ENCODE measurements at places on chromosomes 2 and 18.

DNA sequence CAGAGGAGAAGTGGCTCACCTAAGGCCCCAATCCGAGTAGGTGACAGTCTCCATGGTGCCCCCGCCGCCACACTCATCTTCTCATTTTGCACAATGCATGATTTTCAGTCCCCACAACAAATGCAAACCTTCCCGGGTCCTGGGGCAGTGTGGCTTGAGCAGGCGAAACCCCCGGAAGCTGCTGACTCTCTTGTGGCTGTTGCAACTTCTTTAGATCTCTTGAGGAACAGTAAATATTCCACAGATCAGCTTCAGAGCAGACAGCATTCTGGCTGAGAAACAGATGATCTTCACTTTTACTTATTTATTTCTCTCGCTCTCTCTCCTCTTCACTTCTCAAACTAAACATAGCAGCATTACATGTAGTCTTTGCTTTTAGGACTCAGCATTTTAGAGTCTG is 51.9 kb downstream of the ASAP2 start:
- no peak for DNase-seq

- no peak for DNase-seq
Observed at GRCh38 chr2:229087843-229088516, 183.1 kb downstream of the PID1 start.

DNA sequence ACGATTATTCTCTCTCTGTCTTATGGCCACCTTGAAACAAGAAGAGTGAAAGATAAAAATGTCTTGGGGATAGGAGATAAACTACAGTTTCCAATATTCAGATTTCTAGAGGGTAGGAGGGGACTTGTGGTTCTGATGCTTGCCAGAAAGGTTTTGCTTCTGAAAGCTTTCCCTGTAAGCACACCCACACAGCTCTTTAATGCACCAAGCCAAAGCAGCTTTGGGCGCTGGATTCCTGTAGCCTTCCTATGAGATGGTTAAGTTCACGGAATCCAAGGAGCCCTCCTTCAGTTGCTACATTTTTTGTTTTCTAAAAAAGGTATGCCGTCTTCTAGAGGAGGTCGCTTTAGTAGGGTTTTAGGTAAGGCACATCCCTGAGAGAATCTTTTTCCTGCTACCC is 4.9 kb downstream of the LRRTM1 start:
- DNase-seq, result no peak

GRCh38 chr2:69604026-69604678 is 39.4 kb downstream of the AAK1 start:
- no peak for DNase-seq

DNA sequence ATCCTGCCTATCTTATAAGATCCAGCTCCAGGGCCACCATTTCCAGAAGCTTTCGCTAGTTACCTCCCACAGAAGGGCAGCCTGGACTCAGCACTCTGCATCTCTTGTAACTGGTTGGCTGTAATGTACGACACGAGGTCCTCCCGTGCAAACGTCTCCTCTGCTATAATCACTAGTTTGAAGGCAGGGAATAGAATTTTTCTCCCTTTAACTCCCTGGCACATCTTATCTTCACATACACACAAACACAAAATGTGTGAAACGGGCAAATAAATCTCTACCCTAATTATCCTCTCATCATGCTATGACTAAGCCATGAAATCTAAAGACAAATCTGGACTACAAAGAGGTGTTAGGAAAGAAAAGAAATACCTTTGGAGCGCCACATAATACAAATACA is 36.8 kb downstream of the RNU4ATAC start:
- DNase-seq, result no peak

- no peak for DNase-seq
Observed at GRCh38 chr18:10488017-10488416, 33.6 kb downstream of the APCDD1 start.

- DNase-seq, result no peak
Observed at GRCh38 chr18:39205565-39206195, 1640.1 kb upstream of the CELF4 start.

DNA sequence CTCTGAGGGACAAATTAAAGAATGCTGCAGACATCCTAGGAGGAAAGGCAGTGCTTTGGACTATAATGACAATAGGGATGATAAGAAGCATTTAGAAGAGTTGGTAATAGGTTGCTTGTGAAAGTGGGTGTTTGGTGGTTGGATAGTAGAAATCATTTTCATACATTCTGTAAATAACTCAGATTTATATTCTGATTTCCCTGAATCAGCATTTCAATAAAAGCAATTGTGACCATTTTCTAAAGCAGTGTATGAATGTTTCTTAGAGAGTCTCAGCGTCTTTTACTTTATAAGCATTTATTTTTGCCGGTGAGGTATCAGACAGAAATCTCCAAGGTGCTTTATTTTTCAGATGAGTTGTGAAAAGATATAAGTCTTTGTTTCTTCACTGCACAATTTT is 1099.0 kb upstream of the LRRTM1 start:
- DNase-seq, result no peak

DNA sequence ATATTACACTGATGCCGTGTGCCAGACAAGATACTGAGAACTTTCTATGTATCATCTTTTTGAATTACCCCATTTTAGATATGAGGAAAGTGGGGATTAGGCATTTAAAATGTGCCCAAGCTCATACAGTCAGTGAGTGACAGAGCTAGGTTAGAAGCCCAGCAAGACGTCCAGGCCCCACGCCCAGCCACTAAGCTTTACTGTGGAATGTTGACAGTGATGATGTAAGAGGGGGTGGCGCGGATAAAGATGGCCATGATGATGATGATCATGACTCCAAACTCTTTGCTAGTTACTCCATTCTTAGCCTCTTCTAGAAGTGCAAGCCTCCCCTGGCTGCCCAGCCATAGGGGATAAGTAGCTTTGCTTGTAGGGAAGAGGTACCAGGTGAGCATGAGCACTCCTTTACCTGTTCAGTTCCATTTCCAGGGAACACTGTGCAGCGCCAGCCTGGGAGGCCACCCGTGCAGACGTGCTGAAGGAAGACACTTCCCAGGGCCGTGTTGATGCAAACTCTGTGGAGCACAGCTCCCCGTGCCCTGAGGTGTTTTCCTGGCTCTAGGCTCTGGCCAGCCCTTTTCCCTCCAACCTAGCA is 65.5 kb downstream of the BCL2L11 start:
- no peak for DNase-seq

DNA sequence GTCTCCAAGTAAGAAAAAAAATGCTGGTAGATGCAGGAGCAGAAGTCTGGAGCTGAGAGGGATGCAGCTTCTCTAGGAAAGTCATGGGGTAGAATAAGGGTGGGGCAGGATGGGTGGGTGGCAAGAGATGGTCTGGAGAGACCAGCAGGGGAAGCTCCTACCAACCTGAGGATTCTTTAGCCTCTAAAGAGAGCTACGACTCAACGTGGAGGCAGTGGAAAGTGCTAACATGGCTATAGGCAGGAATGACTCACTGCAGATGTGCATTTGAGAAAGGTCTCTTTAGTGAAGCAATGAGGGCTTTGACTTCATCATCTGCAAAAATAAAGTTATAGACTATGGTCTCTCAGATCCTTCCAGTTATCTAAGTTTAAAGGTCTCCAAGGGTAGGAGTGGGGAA is 722.8 kb upstream of the RAB6C start:
- DNase-seq, result no peak

- DNase-seq, result no peak
Observed at GRCh38 chr2:144300632-144301031, 219.3 kb downstream of the ZEB2 start.

GRCh38 chr18:23731861-23732260 is 42.6 kb downstream of the LAMA3 start:
- DNase-seq, result no peak

- no peak for DNase-seq
Observed at GRCh38 chr18:13332874-13333273, 114.3 kb downstream of the LDLRAD4 start.

DNA sequence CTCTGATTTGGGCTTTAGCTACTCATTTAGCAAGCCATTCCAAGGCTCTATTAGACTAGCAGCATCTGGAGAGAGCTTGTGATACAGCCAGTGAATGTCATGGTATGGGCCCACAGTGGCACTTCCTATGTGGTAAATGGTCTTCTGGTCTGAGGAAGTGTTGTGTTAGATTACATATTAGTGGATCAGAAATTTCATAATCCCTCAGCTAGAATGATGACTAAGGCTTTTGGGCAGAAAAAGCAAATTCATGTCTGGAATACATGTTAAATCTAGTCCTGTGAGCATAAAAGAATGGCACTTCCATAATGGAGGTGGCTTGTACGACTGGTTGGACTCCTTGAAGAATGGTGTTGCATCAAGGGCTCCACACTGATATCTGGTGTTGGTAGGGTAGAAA is 436.8 kb upstream of the CWC22 start:
- DNase-seq, result no peak

DNA sequence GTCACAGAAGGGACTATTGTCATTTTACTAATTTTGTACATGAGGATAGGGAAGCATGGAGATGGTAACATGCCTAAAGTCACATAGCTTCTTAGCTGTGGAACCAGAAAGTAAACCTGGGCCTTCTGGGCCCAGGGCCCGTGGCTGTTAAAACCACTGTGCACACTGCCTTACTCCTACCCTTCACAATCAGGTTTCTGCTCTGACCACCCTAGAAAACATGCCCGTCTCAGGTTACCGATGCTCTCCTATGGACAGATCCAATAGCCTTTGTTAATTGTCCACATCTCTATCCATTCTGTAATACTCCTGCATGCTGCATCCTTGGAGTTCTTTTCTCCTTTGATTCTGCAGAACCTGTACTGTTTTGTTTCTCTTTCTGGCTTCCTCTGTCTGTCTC is 79.0 kb upstream of the TACR1 start:
- DNase-seq, result no peak

- DNase-seq, result no peak
Observed at GRCh38 chr18:48356151-48356745, 52.9 kb downstream of the ZBTB7C start.

- DNase-seq, result no peak
Observed at GRCh38 chr2:68921646-68922045, 31.0 kb downstream of the GKN2 start.

- DNase-seq, result no peak
Observed at GRCh38 chr2:82591718-82592117, 1867.4 kb downstream of the SUCLG1 start.

- DNase-seq, result peak; percentile 79
Observed at GRCh38 chr2:241702155-241703031, 554 bp downstream of the ING5 start.

DNA sequence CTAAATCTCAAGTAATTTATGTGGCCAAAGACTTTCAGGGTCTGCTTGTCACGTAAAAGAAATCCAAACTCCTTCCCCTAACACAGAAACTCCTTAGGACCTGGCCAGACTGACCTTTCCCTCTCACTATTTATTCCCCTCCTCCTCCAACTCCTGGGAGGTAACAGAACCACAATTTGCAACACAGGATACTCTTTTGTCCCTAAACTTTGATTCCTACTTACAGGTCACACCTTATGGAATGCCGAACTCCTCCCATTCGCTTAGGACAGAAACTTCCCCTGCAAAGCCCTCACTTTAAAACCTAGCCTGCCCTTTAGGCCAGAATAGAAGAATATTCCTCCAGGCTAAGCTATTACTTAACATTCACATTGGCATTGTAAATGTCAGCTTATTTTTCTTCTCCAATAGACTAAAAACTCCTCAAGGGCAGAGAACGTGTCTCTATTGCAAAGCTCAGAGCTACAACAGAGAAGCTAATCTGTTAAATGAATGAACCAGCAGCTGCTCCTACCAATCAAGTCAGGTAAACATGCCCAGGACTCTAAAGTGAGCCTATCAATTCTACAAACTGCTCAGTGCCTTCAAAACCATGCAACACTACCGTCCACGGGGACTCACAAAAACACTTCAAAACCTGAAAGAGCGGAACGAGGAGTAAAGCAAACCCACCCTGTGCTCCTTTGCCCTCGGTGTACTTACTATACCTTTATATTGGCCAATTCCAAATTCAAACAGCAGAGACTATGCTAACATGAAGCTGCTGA is 6.1 kb downstream of the INO80D start:
- no peak for DNase-seq

DNA sequence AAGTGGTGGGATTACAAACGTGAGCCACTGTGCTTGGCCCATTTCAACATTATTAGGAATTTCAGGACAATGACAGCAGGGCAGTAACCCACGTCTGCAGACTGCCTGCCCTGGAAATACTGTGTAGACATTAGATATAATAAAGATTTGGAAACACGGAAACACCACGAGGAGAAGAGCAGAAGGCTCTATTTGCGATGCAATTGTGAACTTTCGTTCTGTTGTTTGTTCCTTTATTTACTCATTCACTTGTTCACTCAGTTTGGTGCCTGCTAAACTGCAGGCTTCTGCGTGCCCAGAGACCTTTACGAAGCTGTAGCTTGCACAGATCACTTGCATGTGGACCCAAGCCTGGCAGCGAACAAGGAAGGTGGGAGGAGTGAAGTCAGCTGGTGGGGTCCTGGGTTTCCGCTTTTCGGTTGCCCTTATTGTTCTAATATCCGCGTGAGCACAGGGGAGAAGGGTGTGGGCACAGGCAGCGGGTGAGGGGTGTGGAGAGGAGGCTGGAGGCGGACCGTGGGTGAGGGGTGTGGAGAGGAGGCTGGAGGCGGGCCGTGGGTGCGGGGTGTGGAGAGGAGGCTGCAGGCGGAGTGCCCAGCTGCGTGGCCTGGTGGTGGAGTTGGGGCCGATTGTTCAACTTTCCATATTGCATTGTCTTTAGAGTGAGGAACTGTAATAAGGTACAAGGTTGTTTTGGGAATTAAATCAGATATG is 3.4 kb downstream of the COLEC11 start:
- no peak for DNase-seq

DNA sequence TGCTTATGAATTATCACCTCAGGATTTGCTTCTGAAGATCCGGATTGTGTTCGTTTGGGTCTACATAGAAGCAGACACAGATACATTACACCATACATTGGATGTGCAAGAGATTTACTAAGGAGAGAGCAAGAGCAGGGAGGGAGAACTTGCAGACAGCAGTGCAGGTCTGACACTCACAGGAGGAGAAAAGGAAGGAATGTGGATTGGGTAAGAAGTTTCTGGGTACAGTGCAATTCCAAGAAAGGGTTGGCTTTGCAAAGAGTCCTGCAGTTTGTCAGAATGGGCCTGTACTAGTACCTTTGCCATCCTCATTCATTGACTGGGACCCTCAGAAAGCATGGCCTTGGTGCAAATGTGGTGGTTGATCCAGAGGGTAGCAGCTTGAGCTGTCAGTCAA is 4.8 kb upstream of the THOC1 start:
- DNase-seq, result no peak

- DNase-seq, result no peak
Observed at GRCh38 chr2:109126501-109126860, 2.5 kb upstream of the SH3RF3 start.

DNA sequence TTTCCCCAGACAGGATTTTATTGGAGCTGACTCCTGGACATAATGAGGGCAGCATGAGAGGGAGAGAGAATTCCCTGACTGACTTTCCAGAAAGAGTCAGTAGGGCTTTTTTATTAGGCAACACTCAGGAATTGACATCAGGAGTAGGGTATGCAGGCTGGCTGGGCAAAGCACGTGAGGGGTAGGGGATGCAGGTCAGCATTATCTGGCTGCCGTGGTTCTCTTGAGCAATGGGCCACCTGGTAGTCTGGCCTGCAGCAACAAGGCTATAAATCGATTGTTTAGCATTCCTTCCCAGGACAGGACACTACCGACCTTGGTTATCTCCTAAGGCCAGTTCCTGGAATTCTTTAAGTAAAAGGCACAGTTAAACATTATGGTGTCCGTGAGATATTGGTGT is 160.8 kb upstream of the AGAP1 start:
- no peak for DNase-seq

- DNase-seq, result no peak
Observed at GRCh38 chr2:19021721-19022120, 336.7 kb downstream of the OSR1 start.
